ENCODE measurements at places on chromosomes 12 and 14.

GRCh38 chr14:100662879-100663760 is 63.6 kb upstream of the DLK1 start:
- peak; percentile 35 for DNase-seq

DNA sequence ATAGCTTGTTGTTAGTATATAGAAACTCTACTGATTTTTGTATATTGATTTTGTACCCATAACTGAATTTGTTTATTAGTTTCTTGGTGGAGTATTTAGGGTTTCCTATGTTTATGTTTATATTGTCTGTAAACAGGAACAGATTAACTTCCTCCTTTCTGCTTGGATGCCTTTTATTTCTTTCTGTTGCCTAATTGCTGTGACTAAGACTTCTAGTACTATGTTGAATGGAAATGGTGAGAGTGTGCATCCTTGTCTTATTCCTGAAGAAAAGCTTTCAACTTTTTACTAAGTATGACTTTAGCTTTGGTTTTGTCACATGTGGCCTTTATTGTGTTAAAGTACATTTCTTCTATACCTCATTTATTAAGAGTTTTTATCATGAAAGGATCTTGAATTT is 20.9 kb downstream of the FBXW8 start:
- DNase-seq = no peak

- DNase-seq = no peak
These were observed 8.0 kb downstream of the ASCL1 start for GRCh38 chr12:102965281-102966155.

DNA sequence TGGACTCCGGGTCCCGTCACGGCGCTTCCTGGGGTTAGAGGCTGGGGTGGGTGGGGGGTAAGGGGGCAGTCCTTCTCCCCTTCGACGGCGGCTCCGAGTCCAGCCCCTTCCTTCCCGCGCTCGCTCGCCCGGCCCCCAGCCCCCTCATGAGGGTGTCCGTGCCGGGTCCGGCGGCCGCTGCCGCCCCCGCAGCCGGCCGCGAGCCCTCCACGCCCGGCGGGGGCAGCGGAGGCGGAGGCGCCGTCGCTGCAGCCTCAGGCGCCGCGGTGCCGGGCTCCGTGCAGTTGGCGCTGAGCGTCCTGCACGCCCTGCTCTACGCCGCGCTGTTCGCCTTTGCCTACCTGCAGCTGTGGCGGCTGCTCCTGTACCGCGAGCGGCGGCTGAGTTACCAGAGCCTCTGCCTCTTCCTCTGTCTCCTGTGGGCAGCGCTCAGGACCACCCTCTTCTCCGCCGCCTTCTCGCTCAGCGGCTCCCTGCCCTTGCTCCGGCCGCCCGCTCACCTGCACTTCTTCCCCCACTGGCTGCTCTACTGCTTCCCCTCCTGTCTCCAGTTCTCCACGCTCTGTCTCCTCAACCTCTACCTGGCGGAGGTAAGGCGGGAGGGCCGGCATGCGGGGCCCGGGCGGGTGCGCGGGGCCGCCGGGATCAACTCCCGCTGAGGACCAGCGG is 500 bp downstream of the GPR137C start:
- no peak for DNase-seq

DNA sequence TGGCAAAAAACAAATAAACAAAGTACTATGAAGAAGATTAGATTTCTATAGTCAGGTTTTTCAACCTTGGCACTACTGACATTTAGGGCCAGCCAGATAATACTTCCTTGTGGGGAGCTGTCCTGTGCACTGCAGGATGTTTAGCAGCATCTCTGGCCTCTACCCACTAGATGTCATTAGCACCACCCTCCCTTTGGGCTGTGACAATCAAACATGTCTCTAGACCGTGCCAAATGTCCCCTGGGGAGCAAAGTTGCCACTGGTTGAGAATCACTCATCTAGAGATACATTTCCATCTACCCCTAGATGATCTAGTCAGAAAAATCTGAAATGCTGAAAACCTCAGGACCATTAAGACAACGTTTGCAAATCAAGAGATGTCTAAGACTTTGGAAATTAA is 29.9 kb downstream of the SRRM4 start:
- no peak for DNase-seq

DNA sequence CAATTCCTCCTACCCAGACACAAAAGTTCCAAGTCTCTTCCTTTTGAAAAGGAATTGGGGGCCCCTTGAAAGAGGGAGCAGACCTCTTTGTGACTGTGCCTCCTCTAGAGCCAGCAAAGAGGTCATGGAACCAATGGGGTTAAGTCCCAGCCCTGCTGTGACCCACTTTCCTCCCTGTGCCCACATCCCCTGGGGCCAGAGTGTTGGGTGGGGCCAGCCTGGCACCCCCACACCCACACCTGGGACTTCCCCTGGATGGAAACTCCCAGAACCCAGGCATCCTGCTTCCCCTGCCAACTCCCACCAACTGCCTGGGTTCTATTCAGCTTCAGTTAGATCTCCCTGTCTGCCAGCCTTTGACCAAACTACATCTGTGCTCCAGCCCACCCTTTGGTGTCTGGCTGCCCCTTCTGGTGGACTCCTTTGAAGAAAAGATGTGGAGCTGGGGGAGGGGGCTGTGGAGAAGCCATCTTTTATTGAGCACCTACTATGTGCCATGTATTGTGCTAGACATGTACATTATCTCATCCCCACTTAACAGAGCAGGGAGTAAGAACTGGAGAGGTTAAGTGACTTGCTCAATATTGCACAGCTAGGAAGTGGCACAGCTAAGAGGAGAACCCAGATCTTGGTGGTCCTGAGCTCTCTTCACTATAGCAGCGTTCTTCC is 4.6 kb upstream of the RARG start:
- no peak for DNase-seq

GRCh38 chr12:130639476-130640424 is 76.3 kb downstream of the RIMBP2 start:
- no peak for DNase-seq

GRCh38 chr14:61526405-61527312 is 168.7 kb upstream of the HIF1A start:
- DNase-seq = no peak

- DNase-seq = no peak
These were observed 139.5 kb downstream of the SLC38A6 start for GRCh38 chr14:61120576-61120975.

- DNase-seq = no peak
These were observed 82.5 kb downstream of the MAP3K9 start for GRCh38 chr14:70726651-70727375.

GRCh38 chr14:103696466-103697071 is 18.7 kb downstream of the XRCC3 start:
- no peak for DNase-seq

GRCh38 chr12:24991209-24992049 is 42.5 kb upstream of the BCAT1 start:
- DNase-seq = no peak

- DNase-seq = no peak
These were observed 7.7 kb downstream of the DYRK2 start for GRCh38 chr12:67656251-67656650.

DNA sequence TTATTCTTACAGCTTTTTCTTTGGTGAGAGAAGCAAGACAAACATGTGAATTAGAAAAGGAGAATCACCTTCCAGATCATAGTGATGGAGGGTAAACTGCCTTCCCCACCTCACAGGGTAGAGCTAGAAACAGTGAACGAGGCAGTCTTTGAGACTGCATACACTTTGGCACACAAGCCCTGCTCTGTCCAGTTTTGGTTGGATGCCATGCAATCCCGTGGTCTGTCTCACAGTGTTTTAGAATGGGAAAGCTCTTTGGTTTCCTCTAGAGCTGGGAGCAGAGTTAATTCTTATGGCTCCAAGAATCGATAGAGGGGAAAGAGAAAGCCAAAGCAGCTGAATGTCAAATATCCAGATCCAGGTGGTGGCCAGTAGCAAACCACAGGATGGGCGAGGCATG is 21.9 kb downstream of the TDP1 start:
- DNase-seq = no peak

GRCh38 chr14:74501135-74501614 is 7.6 kb downstream of the ISCA2 start:
- DNase-seq = no peak

DNA sequence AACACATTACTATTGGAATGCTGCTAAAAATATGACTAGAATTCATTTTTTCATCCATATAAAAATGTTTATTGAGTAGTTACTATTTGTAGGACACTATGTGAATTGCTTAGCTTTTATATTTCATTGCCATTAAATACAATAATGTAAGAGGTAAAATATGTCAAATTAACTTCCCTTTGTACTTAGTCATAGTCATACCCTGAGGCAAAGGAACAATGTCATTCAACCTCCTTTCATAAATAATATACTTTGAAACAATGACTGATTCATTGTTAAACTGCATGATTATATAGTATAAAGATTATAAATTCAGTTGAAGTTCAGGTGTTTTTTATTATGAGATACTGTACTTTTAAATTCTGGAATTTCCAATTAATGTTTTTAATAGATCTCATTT is 105.2 kb downstream of the GARIN6 start:
- DNase-seq = no peak

- DNase-seq = peak; percentile 81
These were observed 891.1 kb downstream of the TMEM121 start for GRCh38 chr14:106417224-106418049.

GRCh38 chr14:65258391-65258790 is 154.1 kb upstream of the FUT8 start:
- DNase-seq = no peak

GRCh38 chr12:109773384-109774011 is 59.7 kb downstream of the TRPV4 start:
- DNase-seq = no peak

All from stimulated activated CD8-positive, alpha-beta memory T cell treated with anti-CD3 and anti-CD28 coated beads, Interleukin-4, amount 100 ng/mL, for 24 hours (primary cell).